H54 (cell line): ENCODE measurements at places on chromosomes 5 and 9.

DNA sequence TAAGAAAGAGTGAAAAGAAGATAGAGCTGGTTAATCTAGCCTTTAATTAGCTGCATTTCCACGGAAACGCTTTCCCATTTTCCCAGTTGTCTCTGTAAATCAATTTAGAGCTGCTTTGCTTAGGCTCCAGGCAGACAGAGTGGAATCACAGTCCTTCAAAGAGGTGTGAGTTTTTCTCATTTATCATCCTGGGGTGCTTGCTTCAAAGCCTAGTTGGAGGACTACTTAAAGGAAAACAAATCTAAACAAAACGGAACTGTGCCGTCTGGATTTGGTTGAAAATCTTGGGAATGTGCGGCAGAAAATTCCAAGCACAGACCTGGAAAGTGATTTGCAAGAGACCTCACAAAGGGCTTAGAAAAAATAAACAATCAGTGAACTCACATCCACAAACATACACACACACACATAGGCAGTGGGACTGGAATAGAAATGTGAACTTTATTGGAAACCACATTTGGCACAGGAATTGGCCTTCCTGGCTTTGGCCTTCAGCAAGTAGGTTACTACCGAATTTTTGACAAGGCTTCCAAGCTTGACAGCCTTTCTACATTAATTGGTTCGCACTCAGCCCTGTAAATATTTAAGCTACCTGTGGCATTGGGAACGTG lies 235.2 kb upstream of the SLC24A2 start:
- DNase-seq: no peak

- no peak for DNase-seq
Observed at GRCh38 chr5:148915224-148915817, 88.9 kb downstream of the ADRB2 start.

DNA sequence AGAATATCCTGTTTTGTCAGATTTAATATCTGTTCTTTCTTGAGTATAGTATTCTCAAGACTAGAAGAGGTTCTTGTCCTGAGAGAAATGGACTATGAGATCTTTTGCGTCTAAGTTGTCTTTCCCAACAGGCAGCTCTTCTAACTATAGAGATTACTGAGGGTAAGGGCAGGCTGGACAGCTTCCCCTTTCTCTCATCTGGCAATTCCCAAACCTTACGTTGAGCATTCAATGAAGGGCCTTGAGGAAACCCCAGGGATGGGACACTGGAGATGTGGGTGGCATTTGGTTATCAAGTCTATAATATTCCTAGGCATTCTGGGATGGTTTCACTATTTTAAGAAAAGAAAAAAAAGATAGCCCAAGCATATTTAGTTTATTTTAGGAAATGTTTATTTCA lies 28.0 kb upstream of the C5orf47 start:
- DNase-seq: no peak

DNA sequence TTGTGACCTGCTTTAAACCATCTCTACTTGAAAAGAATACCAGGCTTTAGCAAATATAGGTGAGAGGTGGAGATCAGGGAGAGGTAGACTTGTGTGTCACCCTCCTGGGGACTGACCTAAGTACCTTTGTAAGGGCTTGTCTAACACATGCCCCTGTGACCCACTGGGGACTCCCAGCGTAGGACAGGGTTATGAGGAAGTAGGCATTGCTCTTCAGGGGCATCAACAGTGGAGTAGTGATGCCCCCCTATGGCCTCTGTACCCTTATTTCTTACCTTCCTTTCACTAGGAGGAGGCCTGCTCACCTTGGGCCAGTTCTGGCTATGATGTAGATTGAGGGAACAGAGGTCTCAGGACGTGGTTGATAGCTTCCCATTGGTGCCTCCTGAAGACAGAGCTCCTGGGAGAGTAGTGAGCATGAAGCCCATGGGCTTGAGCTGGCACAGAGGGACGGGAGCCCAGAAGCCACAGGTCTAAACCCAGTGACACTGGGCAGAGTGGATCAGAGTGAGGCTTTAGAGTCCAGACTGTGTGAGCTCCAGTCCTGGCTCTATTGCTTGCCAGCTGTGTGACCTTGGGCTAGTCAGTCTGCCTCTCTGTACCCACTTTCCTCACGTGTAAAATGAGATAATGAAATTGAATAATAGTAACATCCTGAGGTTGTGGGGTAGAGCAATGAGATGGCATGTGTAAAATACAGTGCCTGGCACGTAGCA lies 191.7 kb downstream of the AOPEP start:
- no peak for DNase-seq

DNA sequence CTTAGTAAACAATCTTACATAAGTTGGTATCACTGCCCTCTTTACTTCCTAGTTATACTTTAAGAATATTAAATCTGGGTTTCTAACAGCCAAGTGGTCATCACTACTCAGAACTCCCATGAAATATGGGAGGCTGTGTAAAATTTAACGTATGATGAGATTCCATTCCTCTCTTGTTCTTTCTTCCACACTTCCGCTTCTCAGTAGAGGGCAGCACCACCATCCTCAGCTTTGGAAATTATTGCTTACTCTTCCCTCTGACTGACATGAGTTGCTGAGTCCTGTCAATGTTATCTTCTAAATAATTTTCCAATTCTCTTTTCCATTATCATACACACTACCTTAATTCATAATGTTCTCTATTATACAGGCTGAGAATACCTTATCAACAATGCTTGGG lies 194.0 kb downstream of the RFX3 start:
- DNase-seq: no peak

DNA sequence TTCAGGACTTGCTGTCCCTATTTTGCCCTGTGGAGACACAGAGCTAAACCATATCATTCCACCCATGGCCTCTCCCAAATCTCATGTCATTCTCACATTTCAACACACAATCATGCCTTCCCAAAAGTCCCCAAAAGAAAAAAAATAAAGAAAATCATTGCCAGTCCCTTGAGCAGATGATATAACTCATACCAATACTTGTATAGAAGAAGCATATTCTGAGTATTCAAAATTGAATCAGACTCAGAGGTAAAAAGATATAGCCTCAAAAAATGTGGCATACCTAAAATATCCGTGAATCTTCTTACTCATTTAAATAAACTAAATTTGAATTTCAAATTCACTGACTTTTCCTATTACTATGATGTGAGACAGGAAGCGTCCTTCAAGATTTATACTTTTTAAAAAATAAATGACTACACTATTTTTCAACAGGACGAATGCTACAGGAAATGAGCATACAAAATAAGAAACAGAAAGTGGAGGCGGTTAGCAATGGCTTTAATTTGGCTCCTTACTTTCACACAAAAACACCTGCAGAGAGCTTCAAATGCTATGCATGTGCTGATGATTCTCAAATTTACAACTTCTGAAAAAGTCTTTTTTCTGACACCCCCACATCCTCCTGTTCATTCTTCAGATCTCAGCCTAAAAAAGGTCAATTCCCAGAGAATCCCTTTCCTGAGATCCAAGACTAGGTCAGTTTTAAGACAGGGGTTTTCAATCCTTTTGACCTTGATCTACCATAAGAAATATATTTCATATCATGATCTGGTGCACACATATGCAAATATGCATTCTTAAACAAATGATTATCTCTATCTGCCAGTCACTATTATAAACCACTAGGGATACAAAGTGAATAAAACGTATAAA lies 39.6 kb upstream of the DMXL1 start:
- DNase-seq: no peak

DNA sequence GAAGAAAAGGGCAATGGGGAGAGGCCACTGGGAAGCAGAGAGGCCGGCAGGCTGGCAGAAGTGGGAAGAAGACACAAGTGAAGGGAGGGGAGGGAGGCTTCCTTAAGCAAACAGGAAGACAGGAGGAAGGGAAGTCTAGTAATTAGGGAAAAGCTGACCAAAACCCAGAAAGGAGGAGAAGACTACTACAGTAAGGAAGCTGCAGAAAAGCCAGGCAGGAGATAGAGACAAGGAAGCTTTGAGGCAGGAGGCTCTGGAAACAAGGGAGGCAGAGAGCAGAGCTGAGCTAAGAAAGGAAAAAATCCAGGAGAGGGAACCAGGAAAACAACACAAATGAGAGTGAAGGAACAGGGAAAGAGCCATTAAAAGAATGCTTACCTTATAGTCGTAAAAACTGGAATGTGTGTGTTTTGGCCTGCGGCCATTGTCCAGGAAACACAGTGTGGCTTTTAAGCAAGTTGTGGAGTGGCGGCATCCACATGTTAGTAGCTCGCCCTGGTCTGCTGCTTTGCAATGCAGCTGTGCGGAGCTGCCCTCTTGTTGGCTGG lies 317.1 kb upstream of the CLINT1 start:
- DNase-seq: no peak

DNA sequence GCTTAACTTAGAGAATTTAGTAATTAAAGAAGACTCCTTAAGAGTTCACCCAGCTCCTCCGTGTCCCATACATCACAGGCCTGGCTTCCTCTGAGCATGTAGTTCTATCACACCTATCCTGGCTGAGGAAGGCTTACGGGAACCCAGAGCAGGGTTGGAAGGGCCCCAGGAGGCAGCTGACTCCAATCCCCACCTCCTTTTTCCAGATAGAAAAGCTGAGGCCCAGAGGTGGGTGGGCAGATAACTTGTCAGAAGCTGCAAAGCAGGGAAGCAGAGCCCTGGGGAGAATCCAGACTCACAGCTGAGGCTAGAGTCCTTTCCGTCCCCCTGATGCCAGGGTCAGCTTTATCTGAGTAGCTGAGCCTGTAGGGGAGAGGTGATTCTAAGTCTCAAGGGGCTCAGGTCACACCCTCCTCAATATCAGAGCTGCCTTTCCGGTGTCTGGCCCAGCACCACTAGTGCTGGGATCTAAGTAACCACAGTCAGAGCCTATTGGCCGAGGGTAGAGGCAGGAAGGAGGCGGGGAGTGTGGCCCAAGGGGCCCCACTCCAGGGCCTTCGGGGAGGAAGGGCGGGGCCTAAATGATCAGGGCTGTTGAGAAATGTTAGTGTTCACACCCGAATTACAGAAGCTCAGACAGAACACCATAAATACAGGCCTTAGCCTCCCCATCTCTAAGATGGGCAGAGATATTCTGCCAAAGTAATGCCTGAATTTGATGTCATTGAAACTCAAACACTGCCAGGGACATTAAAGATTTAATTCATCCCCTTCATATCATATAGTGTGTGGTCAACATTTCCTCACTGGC lies 9.9 kb downstream of the CCDC69 start:
- peak; percentile 45 for DNase-seq

DNA sequence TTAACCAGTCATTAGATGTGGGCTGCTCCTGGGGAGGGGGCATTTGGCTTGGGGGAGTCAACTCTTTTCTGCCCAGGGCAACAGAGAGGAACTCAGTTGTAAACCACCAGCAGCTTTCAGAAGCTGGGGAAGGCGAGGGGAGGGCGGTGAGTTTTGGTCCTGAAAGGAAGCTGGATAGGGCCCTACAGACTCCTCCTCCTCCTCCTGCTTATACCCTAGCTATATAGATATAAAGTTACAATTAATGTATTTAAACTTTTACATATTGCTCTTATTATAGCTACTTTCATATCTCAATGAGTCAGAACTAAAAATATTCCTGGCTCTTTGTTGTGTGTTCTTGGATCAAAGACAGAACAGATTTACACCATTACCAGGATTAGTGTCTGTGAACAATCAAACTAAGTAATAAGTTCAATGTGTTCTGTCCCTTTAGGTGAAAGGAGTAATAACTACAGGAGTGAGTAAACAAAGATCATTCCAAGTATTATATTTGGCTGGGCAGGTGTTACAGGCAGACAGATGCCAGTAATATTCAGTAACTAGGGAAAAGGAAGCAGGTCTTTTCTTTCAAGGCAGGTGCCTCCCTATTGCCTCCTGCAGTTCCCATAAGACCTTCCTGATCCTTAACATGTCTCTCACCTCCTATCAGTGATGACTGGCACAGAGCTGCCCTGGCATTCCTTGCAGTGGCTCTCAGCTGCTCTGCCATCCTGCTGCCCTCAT lies 20.5 kb upstream of the VPS13A start:
- DNase-seq: no peak

GRCh38 chr9:109789556-109789955 lies 9.6 kb downstream of the PALM2AKAP2 start:
- no peak for DNase-seq

DNA sequence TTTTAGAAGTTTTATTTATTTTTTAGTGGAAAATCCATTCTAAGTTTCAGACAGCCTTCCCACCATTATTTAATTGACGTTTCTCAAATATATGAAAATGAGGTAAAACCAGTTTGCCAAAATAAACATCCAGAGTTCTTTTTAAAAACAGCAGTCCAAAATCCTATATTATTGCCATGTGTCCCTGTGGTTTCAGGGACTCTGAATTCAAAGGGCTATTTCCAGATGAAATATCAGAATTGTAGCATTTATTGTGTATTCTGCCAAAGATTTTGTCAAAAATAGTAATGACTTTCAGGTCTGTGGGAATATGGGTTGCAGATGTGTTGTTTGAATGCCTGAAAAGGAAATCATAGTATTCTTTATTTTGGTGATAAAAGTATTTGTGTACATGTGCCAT lies 41.6 kb downstream of the XRCC4 start:
- no peak for DNase-seq

- no peak for DNase-seq
Observed at GRCh38 chr9:70439991-70440706, 25.7 kb upstream of the KLF9 start.

GRCh38 chr5:73763300-73764032 lies 137.5 kb downstream of the ARHGEF28 start:
- no peak for DNase-seq
